ENCODE measurements at places on chromosomes 2 and 18.

GRCh38 chr18:29459972-29460371 lies 1283.0 kb upstream of the CDH2 start:
- DNase-seq = no peak

GRCh38 chr2:173876833-173877413 lies 88.2 kb downstream of the SP3 start:
- no peak for DNase-seq

DNA sequence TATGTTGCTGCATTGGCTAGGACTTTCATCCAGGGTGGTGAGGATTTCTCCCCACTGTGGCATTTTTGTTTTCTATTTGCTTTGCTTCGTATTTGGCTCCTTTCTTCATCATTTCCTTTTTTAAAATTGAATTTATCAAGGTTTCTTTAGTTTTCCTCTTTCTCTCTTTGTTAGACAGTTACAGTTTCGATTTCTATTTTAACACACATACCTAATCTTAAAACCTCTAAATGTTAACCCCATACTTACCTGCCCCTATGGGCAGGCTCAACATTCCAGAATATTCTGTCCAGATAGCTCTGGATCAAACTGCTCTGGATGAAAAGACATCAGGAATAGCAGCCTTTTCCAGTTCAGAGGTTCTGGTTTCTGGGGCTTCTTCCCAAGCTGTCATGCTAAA lies 49.2 kb downstream of the DIPK1C start:
- DNase-seq = no peak

- no peak for DNase-seq
These were observed 62.0 kb upstream of the CSRNP3 start for GRCh38 chr2:165407466-165407865.

DNA sequence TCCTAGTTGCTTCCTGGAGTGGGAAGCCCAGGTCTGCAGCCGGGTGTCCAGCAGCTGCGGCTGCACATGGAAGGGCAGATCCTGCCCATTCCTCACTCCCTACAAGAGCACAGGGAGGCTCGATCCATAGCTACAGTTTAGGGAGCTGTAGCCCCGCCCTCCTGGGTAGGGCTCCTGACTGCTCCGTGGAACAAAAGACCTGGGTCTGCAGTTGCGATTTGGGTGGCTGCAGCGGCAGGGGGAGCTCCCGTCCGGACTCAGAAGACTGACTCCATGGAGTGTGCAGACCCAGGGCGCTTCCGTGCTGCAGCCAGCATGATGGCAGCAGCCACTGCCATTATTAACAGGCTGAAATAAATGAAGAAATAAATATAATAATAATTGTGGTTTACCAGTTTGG lies 157.3 kb downstream of the CTNNA2 start:
- DNase-seq = no peak

- DNase-seq = no peak
These were observed 154.8 kb downstream of the TGIF1 start for GRCh38 chr18:3604498-3605408.

All from stimulated activated CD8-positive, alpha-beta memory T cell treated with anti-CD3 and anti-CD28 coated beads, Interleukin-4, amount 100 ng/mL, for 4 hours (primary cell).